ENCODE measurements at places on chromosomes 7 and 10.

DNA sequence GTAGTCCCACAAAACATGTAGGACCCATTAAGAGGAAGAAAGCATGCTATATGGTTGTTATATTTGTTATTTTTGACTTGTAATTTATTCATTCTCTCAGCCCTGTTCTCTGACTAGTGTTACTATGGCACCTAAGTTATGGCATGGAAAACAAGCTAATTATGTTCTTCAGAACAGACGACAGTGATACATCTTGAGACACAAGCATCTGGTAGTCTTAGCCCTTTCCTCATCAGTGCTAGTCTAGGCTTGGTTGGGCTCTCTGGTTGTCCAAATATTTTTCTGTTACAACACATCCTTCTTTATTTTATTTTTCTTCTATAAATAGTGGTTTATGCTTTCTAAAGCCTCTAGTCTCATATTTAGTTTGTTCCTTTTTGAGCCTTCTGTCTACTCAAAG is 308.3 kb upstream of the KAT6B start:
- no peak for DNase-seq

- DNase-seq = no peak
Observed at GRCh38 chr7:88229302-88229995, 9.6 kb upstream of the SRI start.

DNA sequence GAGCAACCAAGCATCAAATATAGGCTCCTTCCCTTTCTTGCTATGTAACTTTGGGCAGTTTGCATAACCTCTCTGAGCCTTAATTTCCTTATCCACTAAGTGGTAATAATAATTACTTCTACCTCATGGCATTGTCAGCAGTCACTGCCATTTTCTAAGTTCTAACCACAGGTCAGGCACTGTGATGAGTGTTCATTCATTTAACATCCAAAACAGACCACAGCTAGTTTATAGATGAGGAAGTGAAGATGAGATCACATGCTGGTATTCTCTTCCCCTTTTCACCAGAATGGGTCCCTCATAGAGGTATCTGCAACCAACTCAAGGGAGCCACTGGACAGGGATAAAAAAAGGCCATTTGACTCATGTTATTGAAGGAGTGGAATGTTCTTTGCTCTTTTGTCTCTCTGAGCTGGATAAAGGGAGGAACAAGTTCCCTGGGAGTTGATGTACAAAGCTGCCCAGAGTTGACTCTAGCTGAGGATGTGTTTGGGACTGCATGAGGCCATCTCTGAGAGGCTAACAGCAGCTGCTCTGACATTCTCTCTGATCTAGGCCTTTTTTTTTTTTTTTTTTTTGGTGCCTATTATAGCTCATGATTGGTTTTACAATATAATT is 65.0 kb downstream of the DNAJC12 start:
- DNase-seq = no peak

DNA sequence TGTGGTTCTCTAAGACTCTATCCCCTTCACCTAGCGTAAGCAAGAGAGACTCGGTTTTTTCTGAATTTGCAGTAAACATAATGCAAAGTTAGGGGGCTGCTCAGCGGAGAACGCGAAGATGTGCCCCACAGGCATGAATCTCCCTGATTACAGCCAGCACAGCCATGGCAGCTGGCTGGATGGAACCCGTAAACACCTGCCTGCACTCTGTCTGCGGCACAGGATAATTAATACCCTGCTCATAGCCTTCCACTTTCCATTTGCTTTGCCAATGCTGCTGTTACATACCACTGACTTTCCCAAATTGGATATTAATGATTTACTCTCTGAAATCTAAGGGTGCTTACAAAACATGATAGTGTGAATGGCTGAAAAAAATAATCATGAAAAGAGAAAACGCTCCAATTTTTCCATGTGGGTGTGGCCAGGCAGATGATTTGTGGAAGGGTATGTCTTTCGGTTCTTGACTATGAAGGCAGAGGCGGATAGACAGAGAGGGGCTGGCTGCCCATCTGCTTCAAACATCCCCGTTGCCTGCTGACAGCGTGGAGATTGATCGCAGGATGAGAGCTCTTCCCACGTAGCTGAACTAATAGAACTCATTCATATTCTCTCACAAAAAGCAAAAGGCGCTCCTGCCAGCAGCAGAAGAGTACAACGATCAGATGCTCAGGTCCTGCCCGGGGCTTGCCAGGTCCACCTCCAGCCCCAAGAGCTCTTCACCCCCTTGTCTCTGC is 193.2 kb upstream of the GHITM start:
- no peak for DNase-seq

DNA sequence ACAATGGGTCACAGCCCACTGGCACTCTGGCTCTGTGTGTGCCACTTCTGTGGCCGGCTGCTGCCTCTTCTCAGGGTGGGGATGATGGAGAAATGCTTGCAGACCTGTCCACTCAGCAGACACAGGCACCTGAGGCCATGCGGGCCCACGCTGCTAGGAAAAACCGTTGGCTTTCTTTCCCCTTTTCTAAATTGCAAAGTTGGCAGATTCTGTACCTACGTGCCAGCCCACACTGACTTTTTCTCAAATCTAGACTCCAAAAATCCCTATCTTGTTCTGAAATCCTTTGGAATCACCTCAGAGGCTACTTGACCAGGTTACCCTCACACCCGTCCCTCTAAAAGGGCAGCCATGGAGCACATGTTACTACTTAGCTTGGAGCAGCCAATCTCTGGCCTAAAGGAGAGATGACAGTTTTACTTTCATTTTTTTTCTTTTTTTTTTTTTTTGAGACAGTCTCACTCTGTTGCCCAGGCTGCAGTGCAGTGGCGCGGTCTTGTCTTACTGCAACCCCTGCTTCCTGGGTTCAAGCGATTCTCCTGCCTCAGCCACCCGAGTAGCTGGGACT is 99.4 kb downstream of the RNF216 start:
- DNase-seq = no peak

GRCh38 chr7:80891259-80891544 is 27.6 kb downstream of the SEMA3C start:
- DNase-seq = no peak

DNA sequence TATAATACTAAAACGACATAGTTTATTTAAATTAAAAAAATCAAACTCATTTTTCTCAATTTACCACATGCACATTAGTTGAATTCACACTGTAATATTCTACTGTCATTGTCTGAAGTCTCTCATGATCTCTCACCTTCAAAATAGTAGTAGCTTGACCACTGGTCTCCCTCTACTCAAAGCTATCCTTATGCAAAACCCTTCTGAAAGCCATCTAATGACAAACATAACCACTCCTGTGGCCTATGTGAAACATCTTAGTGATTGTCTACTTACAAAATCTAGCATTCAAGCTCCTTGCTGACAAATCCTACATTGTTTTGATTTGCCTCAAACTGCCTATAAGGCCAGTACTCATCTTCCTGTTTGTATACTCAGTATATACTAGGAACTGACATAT is 606.0 kb upstream of the GHITM start:
- DNase-seq = no peak

DNA sequence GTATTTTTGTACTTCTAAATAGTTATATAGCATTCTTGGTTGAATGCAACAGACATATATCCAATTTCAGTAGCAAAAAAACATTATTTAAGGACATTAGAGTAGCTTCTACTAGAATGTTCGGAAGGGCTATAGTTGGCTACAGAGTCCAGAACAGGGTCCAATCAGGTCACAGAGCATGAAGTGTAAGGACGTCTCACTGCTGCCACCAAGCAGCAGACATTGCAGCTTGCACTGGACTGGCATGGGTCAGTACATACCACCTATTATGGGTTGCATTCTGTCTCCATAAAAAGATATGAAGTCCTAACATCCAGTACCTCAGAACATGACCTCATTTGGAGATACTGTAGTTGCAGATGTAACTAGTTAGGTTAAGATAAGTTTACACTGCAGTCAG is 87.3 kb downstream of the LHFPL3 start:
- no peak for DNase-seq

DNA sequence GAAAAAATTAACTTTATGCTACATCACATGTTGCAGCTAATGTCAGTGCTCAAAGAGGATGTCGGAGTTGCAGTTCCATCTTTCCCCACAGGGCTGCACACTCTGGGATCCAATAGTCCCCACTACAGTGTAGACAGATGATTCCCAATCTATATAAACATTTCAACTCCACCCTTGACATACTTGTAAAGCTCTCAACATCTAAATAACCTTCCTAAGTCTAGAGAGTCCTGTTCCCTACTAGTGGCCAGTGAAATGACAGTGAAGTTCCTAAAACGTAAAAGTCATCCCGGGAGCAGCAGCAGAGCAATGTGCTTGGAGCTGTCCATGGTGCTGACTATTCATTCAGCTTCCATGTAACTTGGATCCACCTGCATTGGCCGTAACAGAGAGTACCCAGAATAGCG is 145.1 kb downstream of the GRM8 start:
- peak; percentile 2 for DNase-seq

DNA sequence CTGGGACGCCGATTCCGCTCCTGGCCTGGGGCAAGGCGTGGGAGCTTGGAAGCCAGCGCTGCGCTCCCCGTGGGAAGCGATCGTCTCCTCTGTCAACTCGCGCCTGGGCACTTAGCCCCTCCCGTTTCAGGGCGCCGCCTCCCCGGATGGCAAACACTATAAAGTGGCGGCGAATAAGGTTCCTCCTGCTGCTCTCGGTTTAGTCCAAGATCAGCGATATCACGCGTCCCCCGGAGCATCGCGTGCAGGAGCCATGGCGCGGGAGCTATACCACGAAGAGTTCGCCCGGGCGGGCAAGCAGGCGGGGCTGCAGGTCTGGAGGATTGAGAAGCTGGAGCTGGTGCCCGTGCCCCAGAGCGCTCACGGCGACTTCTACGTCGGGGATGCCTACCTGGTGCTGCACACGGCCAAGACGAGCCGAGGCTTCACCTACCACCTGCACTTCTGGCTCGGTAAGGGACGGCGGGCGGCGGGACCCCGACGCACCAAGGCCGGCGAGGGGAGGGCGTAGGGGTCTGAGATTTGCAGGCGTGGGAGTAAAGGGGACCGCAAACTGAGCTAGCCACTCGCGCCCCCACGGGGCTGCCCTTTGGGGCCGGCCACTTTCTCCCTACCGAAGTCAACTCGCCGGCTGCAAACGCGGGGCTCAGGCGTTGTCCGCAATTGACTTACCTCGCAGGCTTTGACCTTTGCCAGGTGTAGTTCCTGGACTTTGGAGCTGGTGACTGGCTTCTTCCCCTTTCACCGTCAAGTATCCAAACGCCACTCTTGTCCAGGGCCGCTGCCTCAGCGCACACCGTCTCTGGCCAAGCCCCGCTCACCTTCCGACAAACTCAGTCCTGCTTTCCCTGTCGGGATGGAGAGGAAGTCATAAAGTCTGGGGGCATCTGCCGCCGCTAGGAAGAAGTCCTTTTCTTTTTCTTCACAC is at the start of gene SCIN:
SCIN (plus strand) TSS at position 187 of the 928 bp plus-strand sequence; CDS start at position 254, 67 bp downstream.
- no peak for DNase-seq

DNA sequence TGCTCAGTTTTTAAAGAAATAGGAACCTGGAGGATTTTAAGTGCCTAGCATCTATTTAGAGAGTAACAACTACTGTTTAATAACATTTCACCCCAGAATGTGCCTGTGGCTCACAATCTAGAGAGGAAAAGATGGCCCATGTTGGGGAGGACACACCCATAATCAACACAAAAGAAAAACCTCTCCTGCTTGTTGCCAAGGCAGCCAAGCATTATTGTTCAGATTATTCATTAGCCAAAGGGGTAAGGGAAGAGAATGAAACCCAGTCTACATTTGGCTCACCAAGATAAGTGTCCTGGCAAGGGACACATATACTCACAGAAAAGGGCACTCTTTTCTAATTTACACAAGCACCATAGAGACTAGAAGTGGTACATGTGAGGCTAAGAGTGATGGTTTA is 17.7 kb upstream of the IFIT1B start:
- DNase-seq = no peak

GRCh38 chr10:6542999-6543430 is 37.1 kb downstream of the PRKCQ start:
- no peak for DNase-seq

GRCh38 chr7:44636041-44636584 is 29.7 kb downstream of the OGDH start:
- no peak for DNase-seq

DNA sequence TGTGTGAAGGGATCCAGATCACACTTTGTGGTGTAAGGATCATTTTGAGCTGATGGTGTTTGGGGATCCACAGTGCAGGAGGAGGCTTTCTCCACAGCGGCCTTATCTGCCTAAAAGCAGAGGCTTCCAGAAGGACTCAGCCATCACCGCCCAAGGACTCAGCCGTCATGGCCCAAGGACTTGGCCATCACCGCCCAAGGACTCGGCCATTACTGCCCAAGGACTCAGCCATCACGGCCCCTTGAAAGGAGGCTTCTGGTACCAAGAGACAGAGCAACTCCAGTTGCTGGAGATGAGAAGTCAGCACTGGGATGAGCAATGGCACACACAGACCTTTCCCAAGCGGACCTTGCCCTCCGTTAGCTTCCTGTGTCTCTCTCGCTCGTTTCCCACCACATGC is 6.0 kb upstream of the CFAP46 start:
- no peak for DNase-seq

DNA sequence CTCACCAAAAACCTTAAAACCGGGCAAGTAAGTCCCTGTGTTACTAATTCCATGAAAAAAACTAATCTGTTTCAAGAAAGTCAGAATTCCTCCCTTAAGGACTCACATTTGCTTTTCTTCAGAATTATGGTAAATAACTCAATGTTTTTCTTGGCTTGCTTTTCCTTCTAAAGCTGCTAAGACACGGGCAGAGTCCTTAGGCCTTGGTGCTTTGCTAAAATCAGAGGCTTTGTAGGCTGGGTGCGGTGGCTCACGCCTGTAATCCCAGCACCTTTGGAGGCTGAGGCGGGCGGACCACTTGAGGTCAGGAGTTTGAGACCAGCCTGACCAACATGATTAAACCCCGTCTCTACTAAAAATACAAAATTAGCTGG is 32.0 kb downstream of the GNA12 start:
- no peak for DNase-seq

DNA sequence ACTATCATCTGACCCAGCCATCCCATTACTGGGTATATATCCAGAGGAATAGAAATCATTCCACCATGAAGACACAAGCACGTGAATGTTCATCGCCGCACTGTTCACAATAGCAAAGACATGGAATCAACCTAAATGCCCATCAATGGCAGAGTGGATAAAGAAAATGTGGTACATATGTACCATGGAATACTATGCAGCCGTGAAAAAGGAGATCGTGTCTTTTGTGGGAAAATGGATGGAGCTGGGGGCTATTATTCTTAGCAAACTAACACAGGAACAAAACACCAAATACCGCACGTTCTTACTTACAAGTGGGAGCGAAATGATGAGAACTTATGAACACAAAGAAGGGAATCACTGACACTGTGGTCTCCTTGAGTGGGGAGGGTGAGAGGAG is 9.8 kb upstream of the KNDC1 start:
- DNase-seq = no peak

DNA sequence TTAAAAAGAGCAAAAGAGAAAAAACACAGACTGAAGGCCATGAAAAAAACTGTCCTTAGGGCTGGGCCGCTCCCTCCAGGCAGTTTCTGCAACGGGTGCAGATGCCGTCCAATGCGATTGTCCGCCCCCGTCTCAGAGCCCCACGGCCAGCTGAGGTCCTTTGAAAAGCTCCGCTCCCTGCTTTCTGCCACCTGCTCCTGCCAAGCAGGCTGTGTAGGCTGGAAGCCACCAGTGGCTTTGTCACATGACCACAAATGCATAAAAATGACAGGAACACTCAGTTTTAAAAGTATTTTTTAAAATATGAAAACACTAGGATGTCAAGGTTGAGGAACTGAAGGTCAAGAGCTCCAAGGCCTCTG is 71.7 kb downstream of the AMZ1 start:
- no peak for DNase-seq

Data from activated T-cell treated with anti-CD3 and anti-CD28 coated beads for 1 hour (primary cell).